ENCODE measurements at places on chromosomes 1 and 21.

DNA sequence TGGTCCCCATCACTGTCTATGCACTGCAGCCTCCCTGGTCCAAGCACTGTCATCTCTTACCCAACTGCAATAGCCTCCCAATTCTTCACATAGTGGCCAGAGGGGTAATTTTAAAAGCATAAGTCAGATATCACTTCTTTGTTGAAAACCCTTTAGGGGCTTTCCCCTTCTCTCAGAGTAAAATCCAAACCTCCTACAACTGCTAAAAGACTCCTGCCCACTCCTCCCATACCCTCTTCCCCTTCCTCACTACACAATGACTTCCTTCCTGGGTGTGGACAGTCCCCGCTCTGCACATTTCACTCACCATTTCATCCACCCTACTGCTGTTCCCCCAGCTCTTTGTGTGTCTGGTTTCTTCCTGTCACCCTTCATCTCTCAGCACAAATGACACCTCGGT lies 8.3 kb downstream of the MCOLN2 start:
- H3K36me3 ChIP-seq: no peaks in the 10 kb centered on the region
- H3K4me3 ChIP-seq: no peak overlapping the region
- no peaks in the 10 kb centered on the region for H3K4me1 ChIP-seq
- H3K27ac ChIP-seq: peak overlapping the region; percentile 11
- H3K27me3 ChIP-seq: no peaks in the 10 kb centered on the region

DNA sequence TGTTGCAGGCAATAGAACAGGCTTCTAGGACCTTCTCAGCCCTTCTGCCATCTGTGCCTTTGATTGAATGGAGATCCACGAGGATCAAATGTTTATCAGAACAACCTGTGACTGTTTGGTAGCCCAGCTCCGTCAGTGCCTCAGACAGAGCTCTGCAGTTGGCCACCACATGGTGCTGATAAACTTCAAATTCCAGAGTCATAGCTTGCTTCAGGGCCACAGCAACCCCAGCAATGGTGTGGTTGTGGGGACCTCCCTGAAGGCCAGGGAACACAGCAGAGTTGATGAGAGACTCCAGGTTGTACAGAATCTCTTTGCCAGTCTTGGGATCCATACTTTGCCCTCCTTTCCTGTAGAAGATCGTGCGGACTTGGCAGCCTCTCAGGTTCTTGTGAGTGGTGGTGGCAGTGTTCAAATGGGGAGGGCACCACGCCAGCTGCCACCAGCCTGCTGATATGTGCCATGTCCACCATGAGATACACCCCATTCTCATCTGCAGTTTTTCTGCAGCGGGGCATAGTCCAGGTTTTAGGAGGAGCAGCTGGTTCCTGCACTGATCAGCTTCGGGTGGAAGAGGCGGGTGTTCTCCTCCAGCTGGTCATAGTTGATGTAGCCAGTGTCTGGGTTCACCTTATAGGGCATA lies 82.9 kb upstream of the ARTN start:
- H3K4me3 ChIP-seq: no peak overlapping the region
- no peaks in the 10 kb centered on the region for H3K27me3 ChIP-seq
- DNase-seq: no peak
- H3K27ac ChIP-seq: no peak overlapping the region

GRCh38 chr1:196136396-196136795 lies 471.8 kb downstream of the KCNT2 start:
- H3K27ac ChIP-seq: no peak overlapping the region
- H3K27me3 ChIP-seq: no peaks in the 10 kb centered on the region
- H3K4me1 ChIP-seq: no peaks in the 10 kb centered on the region
- H3K4me3 ChIP-seq: no peak overlapping the region

DNA sequence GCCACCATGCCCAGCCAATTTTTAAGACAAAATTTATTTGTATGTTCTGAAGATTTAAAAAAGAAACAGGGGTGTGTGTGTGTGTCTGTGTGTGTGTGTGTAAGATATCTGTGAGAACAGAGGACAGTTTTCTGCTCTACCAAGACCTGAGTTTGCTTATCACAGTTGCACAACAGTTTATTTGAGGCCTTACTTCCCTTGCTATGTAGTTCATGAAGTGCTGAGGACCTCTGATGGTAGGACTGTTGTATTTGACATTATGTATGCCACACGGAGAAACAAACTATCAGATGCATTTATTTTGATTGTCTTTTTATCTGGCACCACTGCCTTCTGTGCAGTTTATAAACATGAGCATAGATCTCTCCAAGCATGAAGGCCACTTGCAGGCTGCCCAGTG lies 355.2 kb downstream of the PBX1 start:
- no peak overlapping the region for H3K27ac ChIP-seq
- no peaks in the 10 kb centered on the region for H3K36me3 ChIP-seq
- no peaks in the 10 kb centered on the region for H3K27me3 ChIP-seq
- no peak for DNase-seq
- H3K4me3 ChIP-seq: no peak overlapping the region

DNA sequence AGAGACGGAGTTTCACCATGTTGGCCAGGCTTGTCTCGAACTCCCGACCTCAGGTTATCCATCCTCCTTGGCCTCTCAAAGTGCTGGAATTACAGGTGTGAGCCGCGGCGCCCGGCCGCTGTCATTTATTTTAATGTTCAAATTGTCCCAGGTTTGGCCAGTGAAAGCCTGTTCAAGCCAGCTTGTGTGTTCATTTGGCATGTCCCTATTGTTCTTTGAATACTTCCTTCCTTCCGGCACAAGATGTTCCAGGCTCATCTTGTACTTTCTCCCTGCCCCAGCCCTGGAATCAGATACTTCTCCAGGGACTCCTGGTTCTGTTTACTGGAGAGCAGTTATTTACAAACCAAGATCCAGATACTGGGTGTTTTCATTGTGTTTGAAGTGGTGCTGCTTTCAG lies 37.0 kb downstream of the ZBTB8B start:
- H3K27me3 ChIP-seq: peaks cover 2% of the 10 kb centered on the region
- no peaks in the 10 kb centered on the region for H3K36me3 ChIP-seq
- DNase-seq: no peak
- H3K4me1 ChIP-seq: no peaks in the 10 kb centered on the region
- H3K4me3 ChIP-seq: no peak overlapping the region

DNA sequence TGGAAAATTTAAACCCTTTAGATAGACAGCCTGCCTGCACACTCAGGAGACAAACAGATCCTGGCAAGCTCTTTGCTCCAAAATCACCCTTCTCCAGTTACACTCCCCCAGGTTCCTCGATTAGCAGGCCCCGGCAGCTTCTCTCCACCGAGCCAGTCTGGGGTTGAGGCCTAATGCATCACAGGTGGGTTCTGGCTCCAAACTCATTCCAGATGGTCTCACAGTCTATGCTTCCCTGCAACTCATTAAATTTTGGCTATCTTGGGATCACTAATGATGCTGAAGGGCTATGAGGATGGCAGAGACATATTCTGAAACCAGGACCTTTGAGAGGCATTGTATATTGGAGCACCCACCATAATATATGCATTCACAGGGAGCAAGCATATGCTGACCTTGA lies 559.8 kb upstream of the USP24 start:
- DNase-seq: no peak
- no peak overlapping the region for H3K4me3 ChIP-seq
- peaks cover 2% of the 10 kb centered on the region for H3K27me3 ChIP-seq
- no peaks in the 10 kb centered on the region for H3K4me1 ChIP-seq
- no peak overlapping the region for H3K27ac ChIP-seq

GRCh38 chr1:205610036-205610435 lies 21.8 kb downstream of the ELK4 start:
- peaks cover 5% of the 10 kb centered on the region for H3K4me1 ChIP-seq
- no peak overlapping the region for H3K27ac ChIP-seq
- no peak for DNase-seq
- peaks cover 6% of the 10 kb centered on the region for H3K36me3 ChIP-seq
- no peak overlapping the region for H3K4me3 ChIP-seq

DNA sequence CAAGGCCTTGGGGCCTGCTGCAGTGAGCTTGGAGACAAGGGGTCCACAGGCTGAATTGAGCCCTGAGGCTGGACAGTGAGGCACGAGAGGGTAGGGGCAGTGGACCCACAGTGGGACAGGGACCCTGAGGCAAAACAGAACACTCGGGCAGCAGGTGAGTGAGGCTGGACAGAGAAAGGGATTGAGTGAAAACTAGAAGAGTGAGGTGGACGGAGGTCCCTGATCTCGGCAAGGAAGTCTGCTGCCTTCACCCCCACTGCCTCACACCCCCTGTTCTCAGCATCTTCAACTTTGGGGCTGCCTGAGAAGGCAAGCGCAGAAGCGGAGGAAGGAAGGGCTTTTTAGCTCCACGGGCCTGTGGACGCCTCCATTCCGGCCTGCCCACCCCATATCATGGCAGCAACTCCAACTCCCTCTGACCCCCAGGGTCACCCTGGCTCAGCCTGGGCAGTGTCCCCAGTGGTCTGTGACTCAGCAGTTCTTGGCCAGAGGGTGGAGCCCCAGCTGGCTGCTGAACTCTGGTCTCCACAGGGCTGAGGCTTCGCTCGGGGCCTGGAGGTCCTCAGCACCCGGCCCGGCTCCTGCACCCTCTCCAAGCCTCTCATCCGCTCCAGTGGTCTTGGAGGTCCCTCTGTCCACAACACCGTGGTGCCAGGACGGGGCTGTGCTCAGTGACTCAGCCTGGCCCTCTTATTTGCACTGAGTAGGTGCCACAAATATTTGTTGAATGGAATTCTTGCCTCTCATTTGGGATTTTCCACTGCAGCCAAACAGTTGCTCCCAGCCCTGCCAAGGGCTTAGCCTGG lies 60.0 kb upstream of the EPS8L3 start:
- peaks cover 9% of the 10 kb centered on the region for H3K27me3 ChIP-seq
- DNase-seq: no peak
- no peak overlapping the region for H3K4me3 ChIP-seq
- no peak overlapping the region for H3K27ac ChIP-seq
- no peaks in the 10 kb centered on the region for H3K36me3 ChIP-seq
- peaks cover 43% of the 10 kb centered on the region for H3K4me1 ChIP-seq

- peaks cover 3% of the 10 kb centered on the region for H3K4me1 ChIP-seq
- no peaks in the 10 kb centered on the region for H3K36me3 ChIP-seq
- no peak for DNase-seq
- H3K4me3 ChIP-seq: no peak overlapping the region
- H3K27me3 ChIP-seq: peaks cover 4% of the 10 kb centered on the region
These were observed 1.5 kb downstream of the MRPL55 start for GRCh38 chr1:228107636-228108035.

GRCh38 chr1:89808441-89809117 lies 12.3 kb upstream of the LRRC8D start:
- no peaks in the 10 kb centered on the region for H3K27me3 ChIP-seq
- H3K27ac ChIP-seq: no peak overlapping the region
- no peak overlapping the region for H3K4me3 ChIP-seq
- H3K36me3 ChIP-seq: no peaks in the 10 kb centered on the region
- H3K4me1 ChIP-seq: no peaks in the 10 kb centered on the region

DNA sequence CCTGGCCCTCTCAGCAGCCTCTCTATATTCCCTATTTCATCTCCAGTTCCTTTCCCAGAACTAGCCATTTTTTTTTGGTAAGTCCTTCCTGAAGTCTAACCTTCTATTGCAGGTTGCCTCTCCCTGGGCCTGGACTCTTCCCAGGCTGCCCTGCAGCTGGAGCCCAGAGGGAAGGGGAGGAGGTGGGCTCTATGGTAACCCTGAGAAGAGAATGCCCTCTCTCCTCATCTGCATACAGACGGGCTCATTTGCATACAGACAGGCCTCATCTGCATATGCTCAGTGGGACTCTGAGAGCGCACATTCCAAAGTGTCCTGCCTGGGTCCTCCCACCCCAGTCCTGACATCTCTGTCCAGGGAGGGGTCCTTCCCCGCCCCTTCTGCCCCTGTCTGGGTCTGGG lies 32.7 kb downstream of the RHBG start:
- peaks cover 56% of the 10 kb centered on the region for H3K27me3 ChIP-seq
- no peak overlapping the region for H3K4me3 ChIP-seq
- no peak overlapping the region for H3K27ac ChIP-seq
- no peaks in the 10 kb centered on the region for H3K4me1 ChIP-seq

- no peaks in the 10 kb centered on the region for H3K4me1 ChIP-seq
- no peak overlapping the region for H3K27ac ChIP-seq
- no peaks in the 10 kb centered on the region for H3K36me3 ChIP-seq
- no peak for DNase-seq
These were observed 111.4 kb downstream of the HLX start for GRCh38 chr1:220990427-220991339.

GRCh38 chr1:199151634-199152425 lies 513.0 kb downstream of the PTPRC start:
- DNase-seq: no peak
- H3K4me1 ChIP-seq: no peaks in the 10 kb centered on the region
- H3K27me3 ChIP-seq: no peaks in the 10 kb centered on the region

DNA sequence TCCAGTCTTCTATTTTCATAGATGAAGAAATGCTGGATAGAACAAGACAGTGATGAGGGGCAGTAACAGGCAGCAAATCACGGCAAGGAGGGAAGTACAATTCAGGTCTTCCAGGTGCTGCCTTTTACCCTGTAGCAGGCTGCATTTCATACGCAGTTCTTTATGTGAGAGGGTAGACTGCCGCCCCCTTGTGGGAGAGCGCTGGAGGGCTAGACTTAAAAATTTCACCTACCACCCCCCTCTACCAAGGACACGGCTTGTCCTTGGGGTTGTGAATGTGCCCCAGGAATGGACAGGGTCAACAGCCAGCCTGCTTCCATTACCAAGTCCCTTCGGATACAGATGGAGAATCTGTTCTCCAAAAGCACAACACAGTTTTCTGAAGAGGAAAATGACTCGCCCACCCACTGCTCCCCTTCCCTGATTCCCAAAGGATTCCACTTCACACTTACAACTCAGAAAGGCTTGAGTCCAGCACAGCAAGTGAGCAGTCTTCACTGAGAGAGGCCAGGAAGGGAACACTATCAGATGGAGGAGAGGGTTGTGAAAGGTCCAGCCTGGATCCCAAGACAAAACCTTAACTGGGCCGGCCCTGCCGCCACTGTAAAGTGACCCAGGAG lies 7.4 kb downstream of the WDR77 start:
- H3K27ac ChIP-seq: peak overlapping the region; percentile 1
- no peak overlapping the region for H3K4me3 ChIP-seq
- peaks cover 16% of the 10 kb centered on the region for H3K36me3 ChIP-seq
- H3K27me3 ChIP-seq: no peaks in the 10 kb centered on the region

DNA sequence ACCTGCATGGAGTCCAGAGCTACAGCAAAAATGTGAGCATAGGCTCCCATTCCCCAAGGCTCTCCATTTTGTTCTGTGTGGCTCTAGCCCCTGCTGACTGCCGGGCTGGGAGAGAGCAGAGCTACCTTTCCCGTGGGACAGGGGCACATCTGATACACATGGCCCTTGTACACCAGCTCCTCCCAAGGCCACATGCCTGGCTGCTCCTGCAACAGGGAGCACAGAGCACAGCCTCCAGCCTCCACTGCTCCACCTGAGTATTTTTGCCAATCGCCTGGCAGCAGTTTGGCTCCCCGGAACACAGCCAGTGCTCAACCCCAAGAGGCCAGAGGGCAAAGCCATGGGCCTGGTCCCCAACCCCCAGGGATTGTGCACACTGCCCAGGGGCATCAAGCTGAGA lies 146.5 kb downstream of the CHD1L start:
- H3K36me3 ChIP-seq: no peaks in the 10 kb centered on the region
- H3K27ac ChIP-seq: no peak overlapping the region
- no peak overlapping the region for H3K4me3 ChIP-seq
- no peak for DNase-seq

GRCh38 chr1:178941261-178941689 lies 70.4 kb upstream of the ANGPTL1 start:
- H3K27me3 ChIP-seq: no peaks in the 10 kb centered on the region
- no peak for DNase-seq
- no peaks in the 10 kb centered on the region for H3K36me3 ChIP-seq
- no peaks in the 10 kb centered on the region for H3K4me1 ChIP-seq
- no peak overlapping the region for H3K27ac ChIP-seq

- H3K36me3 ChIP-seq: no peaks in the 10 kb centered on the region
- DNase-seq: peak; percentile 47
- H3K27me3 ChIP-seq: peaks cover 92% of the 10 kb centered on the region
- no peak overlapping the region for H3K27ac ChIP-seq
These were observed 17.9 kb downstream of the TNFRSF25 start for GRCh38 chr1:6447818-6448748.
